ENCODE measurements at places on chromosomes 1 and 21. TPM values are rescaled to one million over a fixed set of nuclear protein-coding genes. Genes with fewer than 3 reads are reported as not detected.

- DNase-seq = no peak
These were observed 32.3 kb downstream of the PTPRC start for GRCh38 chr1:198671136-198671535.

- no peak for DNase-seq
These were observed 43.0 kb downstream of the PLXNA2 start for GRCh38 chr1:208201229-208201628.

DNA sequence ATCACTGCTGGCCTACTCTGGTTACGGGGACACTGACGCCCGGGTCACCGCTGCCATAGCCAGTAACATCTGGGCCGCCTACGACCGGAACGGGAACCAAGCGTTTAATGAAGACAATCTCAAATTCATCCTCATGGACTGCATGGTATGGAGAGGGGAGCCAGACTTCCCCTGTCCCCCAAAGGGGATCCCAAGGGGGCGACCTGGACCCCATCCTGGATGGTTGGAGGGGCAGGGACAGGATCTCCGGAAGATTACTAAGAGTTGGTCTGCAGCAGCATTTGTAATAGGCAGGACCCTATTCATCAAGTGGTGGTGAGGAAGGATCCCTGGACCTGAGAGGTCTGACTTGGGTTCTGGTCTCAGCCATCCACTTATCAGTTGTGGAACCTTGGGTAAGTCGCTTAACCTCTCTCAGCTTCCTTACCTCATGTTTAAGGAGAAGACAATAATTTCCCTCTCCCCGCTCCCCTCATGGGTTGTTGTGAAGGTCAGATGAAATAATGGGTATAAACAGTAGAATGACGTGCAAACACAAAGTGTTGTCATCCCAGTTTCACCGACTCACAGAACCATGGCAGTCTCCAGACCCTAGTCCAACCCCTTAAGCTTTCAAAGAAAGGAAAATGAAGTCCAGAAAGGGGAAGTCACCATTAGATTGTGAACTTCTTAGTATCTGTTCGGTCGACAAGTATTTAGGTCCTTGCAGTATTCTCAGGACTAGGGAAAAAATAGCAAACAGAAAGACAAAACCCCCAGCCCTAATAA, 883 bp downstream of the LAMTOR2 start:
- no peak for DNase-seq

GRCh38 chr1:26006710-26007109, 8.8 kb upstream of the PAFAH2 start:
- DNase-seq = no peak

Gene MYOG
- total RNA-seq = not detected

DNA sequence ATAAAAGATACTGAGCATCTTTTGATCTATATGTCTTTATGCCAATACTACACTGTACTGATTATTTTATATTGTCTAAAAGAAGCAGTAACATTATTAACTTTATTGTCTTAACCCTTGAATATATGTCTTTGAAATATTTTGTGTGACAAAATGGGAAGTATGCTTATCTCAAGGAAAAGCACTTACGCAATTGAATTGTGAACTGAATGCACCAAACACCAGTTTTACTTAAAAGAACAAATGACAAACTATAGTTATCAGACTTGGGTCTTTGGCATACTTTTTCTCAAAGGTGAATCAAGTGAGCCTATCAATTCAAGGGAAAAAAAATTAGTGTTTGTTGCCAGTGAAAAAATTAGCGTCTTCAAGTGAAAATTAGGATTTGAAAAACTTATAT, 9.2 kb upstream of the SLC6A9 start:
- no peak for DNase-seq

Gene TAS1R1
- total RNA-seq = not detected

Gene SHE
- total RNA-seq = not detected

DNA sequence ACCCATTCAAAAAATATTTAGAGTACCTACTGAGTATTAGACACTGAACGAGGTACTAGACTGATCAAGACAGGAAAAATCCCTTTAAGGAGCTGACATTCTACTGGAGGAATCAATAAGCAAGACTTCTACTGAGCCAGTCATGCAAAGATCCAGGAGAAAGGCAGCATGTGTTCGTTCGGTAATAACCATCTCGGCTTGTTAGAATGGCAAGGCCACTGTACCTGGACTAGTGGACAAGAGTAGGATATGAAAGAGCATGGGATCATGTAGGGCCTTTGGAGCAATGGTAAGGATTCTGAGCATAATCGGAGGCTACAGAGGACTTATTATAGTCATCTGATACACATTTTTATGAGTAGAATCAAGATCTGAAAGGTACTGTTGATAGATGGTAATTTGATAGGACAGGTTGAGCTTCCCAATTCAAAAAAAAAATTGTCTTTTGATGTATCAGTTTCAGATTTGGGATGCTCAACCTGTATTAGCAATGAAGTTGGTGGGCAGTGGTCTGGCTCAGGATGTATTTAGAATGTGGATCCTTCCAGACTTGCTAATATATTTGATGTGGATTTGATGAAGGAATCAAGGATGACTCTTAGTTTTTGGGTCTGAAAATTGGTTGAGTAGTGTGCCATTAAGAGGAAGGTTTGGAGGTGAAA, 2.3 kb downstream of the COX20 start:
- DNase-seq = no peak

DNA sequence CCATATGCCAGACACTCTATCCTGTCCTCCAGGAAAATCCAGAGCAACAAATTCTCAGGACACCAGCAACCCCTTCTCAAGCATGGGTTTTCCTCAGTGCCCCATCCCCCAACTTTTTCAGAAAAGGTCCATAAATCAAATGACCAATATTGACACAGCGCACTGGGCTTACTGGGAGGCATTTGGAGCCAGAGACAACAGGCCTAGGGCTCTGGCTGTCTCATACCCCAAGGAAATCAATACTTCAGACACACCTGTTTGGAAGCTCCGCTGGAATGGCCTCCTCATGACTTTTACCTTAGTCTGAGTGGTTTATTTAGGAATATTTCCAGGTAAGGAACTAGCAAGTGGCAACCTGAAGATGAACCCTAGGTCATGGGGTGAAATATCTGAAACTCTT, 66.9 kb upstream of the TNR start:
- DNase-seq = no peak

Gene LRRC8B
- 13.9 TPM for total RNA-seq

GRCh38 chr1:6807782-6808181, 22.5 kb downstream of the CAMTA1 start:
- no peak for DNase-seq

All from activated naive CD8-positive, alpha-beta T cell treated with anti-CD3 and anti-CD28 coated beads, Interleukin-2, amount 10 ng/mL, durations not matched to agents 7 days and 5 days (primary cell).